ENCODE measurements at places on chromosomes 4 and X.

DNA sequence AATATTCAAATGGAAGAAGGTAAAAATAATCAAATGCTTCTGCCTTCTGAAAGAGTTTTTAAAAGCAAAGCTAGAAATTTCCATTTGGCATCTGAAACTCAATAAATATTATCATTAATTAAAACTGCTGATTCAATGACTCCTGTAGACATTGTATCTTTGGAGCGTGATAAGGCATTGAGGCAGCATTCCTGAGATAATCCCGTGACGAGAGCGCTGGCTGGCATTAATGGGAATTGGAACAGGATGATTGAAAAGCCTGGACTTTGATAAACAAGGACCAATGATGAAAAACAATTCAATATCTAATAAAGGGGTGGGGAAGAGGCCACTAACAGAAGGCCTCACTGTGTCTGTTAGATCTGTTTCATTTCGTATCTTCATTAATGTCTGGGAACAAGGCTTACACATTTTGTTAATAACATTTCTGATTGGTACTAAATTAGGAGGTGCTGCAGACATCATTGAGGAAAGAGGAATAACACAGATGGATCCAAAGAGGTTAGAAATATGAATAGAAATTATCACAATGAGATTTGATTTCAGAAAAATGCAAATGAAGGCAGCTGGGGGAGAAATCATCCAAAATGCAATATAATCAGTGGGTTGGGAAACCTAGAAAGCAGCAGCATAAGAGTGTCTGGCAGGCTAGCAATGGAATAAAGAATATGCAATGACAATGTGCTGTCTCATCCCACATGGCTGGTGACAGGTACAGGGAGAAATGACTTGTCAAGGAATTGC, 102.3 kb downstream of the SCD5 start:
- H3K27me3 ChIP-seq, result no peaks in the 10 kb centered on the region
- DNase-seq, result no peak
- no peaks in the 10 kb centered on the region for H3K36me3 ChIP-seq
- no peaks in the 10 kb centered on the region for H3K4me1 ChIP-seq
- H3K27ac ChIP-seq, result no peak overlapping the region
- H3K4me3 ChIP-seq, result no peak overlapping the region

DNA sequence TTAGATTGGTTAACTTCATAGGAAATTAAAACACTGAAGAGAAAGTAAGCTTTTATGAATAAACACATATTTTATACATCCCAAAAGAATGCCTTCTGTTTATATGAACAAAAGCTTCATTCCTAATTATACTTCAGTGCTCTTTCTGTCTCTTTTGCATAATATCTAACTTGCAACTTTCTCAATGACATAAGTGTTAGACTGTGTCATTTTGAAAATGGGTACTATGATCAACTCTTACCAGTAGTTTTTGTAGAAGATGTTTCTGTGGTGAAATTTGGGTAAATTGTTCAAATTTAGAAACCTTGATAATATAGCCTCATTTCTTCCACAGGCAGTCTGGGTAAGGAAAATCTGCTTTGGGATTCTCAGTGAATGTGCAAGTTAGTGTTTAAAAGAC, 991.4 kb downstream of the CCSER1 start:
- H3K27ac ChIP-seq, result no peak overlapping the region
- DNase-seq, result no peak
- H3K27me3 ChIP-seq, result no peaks in the 10 kb centered on the region
- no peak overlapping the region for H3K4me3 ChIP-seq

- no peaks in the 10 kb centered on the region for H3K4me1 ChIP-seq
- H3K27ac ChIP-seq, result no peak overlapping the region
- H3K27me3 ChIP-seq, result no peaks in the 10 kb centered on the region
- H3K36me3 ChIP-seq, result no peaks in the 10 kb centered on the region
Measured at GRCh38 chr4:184911310-184911709, 85.5 kb upstream of the ACSL1 start.

GRCh38 chr4:15378493-15378892, 49.3 kb upstream of the C1QTNF7 start:
- H3K4me1 ChIP-seq, result no peaks in the 10 kb centered on the region
- no peaks in the 10 kb centered on the region for H3K36me3 ChIP-seq
- no peak for DNase-seq

GRCh38 chr4:2412885-2413716, 5.3 kb downstream of the ZFYVE28 start:
- H3K4me3 ChIP-seq, result peak overlapping the region; percentile 37
- H3K27ac ChIP-seq, result peak overlapping the region; percentile 67
- no peaks in the 10 kb centered on the region for H3K4me1 ChIP-seq
- no peaks in the 10 kb centered on the region for H3K36me3 ChIP-seq
- peak; percentile 76 for DNase-seq

DNA sequence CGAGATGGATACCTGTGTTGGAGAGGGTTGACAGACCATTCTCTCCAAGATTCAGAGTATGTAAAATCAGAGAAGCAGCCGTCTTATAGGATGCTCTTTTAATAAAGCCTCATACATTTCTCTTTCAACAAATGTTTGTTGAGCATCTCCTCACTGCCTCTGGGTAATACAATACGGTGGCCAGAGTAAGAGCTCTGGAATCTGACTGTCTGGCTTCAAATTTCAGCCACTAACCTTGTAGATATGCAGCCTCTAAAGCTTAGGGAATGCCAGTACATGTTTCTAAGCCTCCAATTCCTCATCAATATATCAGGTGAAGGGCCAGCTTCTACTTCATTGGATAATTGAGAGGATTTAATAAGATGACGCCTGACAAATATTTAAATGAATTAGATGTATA, 61.3 kb downstream of the CLNK start:
- H3K4me1 ChIP-seq, result no peaks in the 10 kb centered on the region
- no peaks in the 10 kb centered on the region for H3K27me3 ChIP-seq
- H3K4me3 ChIP-seq, result no peak overlapping the region
- DNase-seq, result no peak
- no peaks in the 10 kb centered on the region for H3K36me3 ChIP-seq

DNA sequence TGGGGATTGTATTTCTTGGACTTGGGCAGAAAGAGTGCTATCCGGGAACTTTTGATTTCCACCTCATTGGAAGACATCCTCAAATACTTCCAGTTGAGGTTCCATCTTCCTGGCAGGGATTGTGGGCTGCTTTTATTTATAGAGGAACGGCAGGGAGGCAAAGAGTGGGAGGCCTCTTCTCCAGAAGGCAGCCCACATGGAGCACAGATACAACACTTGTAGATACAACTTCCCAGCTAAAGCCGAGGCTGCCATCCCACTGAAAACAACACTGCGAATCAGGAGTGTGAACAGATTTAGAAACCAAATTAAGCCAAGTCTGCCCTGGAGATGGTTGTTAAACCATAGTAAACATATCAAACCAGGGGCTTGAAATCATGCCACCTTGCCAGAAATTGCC, 212.8 kb upstream of the PPARGC1A start:
- no peaks in the 10 kb centered on the region for H3K27me3 ChIP-seq
- no peak overlapping the region for H3K4me3 ChIP-seq
- no peaks in the 10 kb centered on the region for H3K36me3 ChIP-seq
- DNase-seq, result no peak
- peak overlapping the region; percentile 77 for H3K27ac ChIP-seq
- H3K4me1 ChIP-seq, result peaks cover 21% of the 10 kb centered on the region

DNA sequence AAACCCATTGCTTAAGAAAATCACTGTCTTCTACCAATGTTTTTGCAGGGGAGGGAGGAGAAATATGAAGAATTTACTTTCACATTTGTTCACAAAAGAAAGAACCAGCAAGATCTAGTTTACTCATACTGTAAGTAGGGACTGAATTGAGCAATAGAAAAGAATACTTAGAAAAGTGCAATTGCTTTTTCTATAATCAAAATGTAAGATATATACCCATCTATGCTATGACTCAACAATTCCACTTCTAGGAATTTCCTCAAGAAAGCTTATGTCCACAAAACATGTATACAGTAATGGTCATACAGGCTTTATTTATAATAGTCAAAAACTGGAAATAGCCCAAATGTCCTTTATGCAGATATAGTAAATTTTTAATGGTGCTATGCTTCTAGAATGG, 196.4 kb downstream of the LRBA start:
- no peak for DNase-seq
- H3K27me3 ChIP-seq, result no peaks in the 10 kb centered on the region
- H3K4me1 ChIP-seq, result no peaks in the 10 kb centered on the region
- no peak overlapping the region for H3K27ac ChIP-seq

DNA sequence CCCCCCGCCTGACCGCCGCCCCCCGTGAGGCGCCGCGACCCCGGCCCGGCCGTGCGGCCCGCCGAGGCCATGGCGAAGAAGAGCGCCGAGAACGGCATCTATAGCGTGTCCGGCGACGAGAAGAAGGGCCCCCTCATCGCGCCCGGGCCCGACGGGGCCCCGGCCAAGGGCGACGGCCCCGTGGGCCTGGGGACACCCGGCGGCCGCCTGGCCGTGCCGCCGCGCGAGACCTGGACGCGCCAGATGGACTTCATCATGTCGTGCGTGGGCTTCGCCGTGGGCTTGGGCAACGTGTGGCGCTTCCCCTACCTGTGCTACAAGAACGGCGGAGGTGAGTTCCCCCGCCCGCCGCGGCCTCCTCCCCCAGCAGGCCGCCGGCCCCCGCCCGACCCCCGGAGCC, 780 bp downstream of the SLC6A8 start:
- peak overlapping the region; percentile 55 for H3K4me3 ChIP-seq
- no peaks in the 10 kb centered on the region for H3K27me3 ChIP-seq
- H3K4me1 ChIP-seq, result no peaks in the 10 kb centered on the region

GRCh38 chr4:53000560-53000959, 138.4 kb downstream of the RASL11B start:
- DNase-seq, result no peak
- no peaks in the 10 kb centered on the region for H3K36me3 ChIP-seq
- no peak overlapping the region for H3K27ac ChIP-seq

- peak overlapping the region; percentile 59 for H3K4me3 ChIP-seq
- H3K4me1 ChIP-seq, result no peaks in the 10 kb centered on the region
- no peaks in the 10 kb centered on the region for H3K27me3 ChIP-seq
- no peak for DNase-seq
Measured at GRCh38 chrX:150364347-150365050, 1.4 kb downstream of the MAMLD1 start.

DNA sequence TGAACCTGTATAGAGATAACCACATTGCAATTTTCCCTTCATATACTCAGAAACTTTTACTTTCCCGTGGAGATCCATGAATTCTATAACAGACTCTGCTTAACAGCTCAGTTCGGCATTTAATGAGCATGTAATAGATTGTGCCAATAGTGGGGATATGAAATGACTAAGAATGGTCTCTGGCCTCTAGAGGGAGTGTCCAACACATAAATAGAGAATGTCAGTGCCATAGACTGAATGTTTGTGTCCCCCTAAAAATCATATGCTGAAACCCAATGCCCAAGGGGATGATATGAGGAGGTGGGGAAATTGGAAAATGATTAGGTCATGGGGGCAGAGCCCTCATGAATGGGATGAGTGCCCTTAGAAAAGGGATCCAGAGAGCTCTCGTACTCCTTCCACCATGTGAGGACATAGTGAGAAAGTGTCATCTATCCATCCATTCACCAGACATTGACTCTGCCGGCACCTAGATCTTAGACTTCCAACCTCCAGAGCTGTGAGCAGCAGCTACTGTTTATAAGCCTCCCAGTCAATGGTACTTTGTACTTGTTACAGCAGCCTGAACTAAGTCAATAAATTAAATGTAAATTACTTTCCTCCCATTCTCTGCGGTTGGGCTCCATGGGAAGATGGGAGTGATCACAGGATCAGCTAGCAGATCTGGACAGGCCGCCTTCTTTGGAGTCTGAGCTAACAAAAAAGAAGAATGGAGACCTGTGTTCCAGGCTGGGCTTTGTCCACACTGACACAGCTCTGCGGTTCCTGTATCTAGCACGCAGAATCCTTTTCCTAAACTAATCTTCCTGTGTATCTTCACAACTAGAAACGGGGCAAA, 28.1 kb upstream of the HPSE start:
- H3K4me3 ChIP-seq, result no peak overlapping the region
- no peaks in the 10 kb centered on the region for H3K36me3 ChIP-seq
- no peaks in the 10 kb centered on the region for H3K27me3 ChIP-seq

GRCh38 chr4:188619456-188620149, 480.4 kb downstream of the TRIML1 start:
- H3K27me3 ChIP-seq, result no peaks in the 10 kb centered on the region
- no peak for DNase-seq
- H3K36me3 ChIP-seq, result no peaks in the 10 kb centered on the region
- H3K4me1 ChIP-seq, result no peaks in the 10 kb centered on the region
- no peak overlapping the region for H3K4me3 ChIP-seq

- peak overlapping the region; percentile 70 for H3K27ac ChIP-seq
- DNase-seq, result no peak
- H3K36me3 ChIP-seq, result no peaks in the 10 kb centered on the region
Measured at GRCh38 chr4:10030972-10031667, 9.8 kb upstream of the SLC2A9 start.

GRCh38 chr4:5014007-5014682, 5.1 kb downstream of the CYTL1 start:
- no peaks in the 10 kb centered on the region for H3K36me3 ChIP-seq
- DNase-seq, result peak; percentile 56
- H3K4me3 ChIP-seq, result no peak overlapping the region

- no peaks in the 10 kb centered on the region for H3K4me1 ChIP-seq
- no peaks in the 10 kb centered on the region for H3K36me3 ChIP-seq
- no peak for DNase-seq
Measured at GRCh38 chr4:182113779-182114178, 129.4 kb upstream of the TENM3 start.

DNA sequence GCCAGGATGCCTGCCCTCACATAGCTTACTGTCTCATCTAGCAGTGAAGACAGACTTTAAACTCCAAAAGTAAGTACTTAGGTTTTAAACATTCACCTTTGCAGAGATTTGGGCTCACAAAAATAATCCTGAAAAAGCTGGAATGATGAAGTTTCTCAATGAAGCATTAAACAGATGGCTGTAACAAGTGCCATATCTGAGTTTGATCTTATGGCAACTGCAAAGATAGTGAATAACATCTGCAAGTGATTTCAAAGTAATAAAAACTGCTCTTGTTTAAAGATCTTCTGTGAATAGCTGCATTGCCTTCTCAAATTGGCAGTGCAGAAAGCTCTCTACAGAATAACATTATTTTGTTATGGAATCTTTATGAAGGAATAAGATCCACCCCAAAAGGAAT, 271.2 kb upstream of the SMIM31 start:
- no peaks in the 10 kb centered on the region for H3K4me1 ChIP-seq
- H3K27me3 ChIP-seq, result no peaks in the 10 kb centered on the region
- H3K36me3 ChIP-seq, result no peaks in the 10 kb centered on the region
- no peak overlapping the region for H3K4me3 ChIP-seq
- no peak overlapping the region for H3K27ac ChIP-seq

- no peaks in the 10 kb centered on the region for H3K4me1 ChIP-seq
- DNase-seq, result no peak
- no peak overlapping the region for H3K27ac ChIP-seq
- no peaks in the 10 kb centered on the region for H3K36me3 ChIP-seq
Measured at GRCh38 chr4:55618546-55619143, 17.5 kb downstream of the NMU start.

GRCh38 chr4:42101446-42101975, 50.9 kb downstream of the BEND4 start:
- H3K4me1 ChIP-seq, result no peaks in the 10 kb centered on the region
- H3K4me3 ChIP-seq, result no peak overlapping the region
- H3K27me3 ChIP-seq, result no peaks in the 10 kb centered on the region
- no peak for DNase-seq

DNA sequence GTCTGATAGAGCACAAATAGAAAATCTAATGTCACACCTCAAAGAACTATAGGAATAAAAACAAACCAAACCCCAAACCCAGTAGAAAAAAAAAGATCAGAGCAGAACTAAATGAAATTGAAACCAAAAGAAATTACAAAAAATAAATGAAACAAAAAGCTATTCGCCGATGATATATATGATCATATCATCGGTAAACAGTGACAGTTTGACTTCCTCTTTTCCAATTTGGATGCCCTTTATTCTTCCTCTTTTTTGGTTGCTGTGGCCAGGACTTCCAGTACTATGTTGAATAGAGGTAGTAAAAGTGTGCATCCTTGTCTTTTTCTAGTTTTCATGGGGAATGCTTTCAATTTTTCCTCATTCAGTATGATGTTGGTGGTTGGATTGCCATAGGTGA, 215.3 kb upstream of the AR start:
- no peak overlapping the region for H3K4me3 ChIP-seq
- no peaks in the 10 kb centered on the region for H3K27me3 ChIP-seq
- no peaks in the 10 kb centered on the region for H3K36me3 ChIP-seq
- H3K27ac ChIP-seq, result no peak overlapping the region
